ENCODE measurements at places on chromosomes 1 and 21. TPM values are rescaled to one million over a fixed set of nuclear protein-coding genes. Genes with fewer than 3 reads are reported as not detected.

SMYD3 gene
- total RNA-seq, result 10.7 TPM

- no peak for DNase-seq
These were observed 51.4 kb upstream of the SIM2 start for GRCh38 chr21:36647279-36648093.

LPAR3 gene
- total RNA-seq, result 0.18 TPM

MYBPH gene
- not detected for total RNA-seq

TMEM240 gene
- not detected for total RNA-seq

DNA sequence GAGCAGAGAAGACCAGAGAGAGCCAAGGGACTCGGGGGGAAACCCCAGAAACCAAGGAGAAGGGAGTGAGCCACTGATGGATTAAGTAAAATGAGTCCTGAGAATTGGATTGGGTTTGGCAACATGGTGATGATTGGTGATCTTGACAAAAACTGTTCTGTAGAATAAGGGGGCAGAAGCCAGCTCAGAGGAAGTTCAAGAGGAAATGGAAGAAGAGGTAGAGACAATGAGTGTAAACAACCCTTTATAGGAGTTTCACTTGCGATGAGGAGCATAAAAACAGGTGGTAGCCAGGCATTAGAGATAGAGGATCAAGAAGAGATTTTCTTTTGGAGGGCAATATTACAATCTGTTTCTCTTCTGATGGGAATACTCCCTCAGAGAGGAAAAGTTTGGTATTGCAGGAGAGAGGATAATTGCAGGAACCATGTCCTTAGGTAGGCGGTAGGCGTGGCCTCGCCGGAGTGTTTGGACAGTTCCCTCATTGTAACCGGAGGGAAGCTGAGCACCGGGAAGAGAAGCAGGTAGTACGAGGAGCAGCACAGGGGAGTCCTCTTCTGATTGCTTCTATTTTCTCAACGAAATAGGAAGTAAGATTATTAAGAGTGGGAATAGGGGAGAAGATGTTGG lies 68.4 kb upstream of the TENT5C start:
- DNase-seq, result no peak

GRCh38 chr1:175118375-175119367 lies 51.0 kb downstream of the TNN start:
- DNase-seq, result no peak

- no peak for DNase-seq
These were observed 4.2 kb downstream of the ADAMTS5 start for GRCh38 chr21:26962621-26963181.

NPHP4 gene
- 9.3 TPM for total RNA-seq

DNA sequence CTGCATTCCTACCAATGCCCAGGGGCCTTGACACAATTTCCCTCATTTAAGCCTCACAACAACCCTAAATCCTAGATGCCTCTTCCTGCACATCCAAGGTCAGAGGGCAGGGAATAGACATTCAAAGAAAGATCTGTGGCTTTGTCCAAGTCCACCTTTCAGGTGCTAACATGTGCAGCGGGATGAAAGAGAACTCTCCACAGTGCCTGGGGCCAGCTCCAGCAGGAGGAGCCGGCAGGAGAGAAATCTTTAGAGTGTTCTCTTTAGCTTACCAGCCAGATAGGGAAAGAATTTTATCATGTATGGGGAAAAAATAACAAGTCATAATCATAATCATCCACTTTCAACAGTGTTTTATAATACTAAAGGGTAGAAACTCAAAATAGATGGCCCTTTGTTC lies 319.7 kb downstream of the MATN1 start:
- DNase-seq, result no peak

DNA sequence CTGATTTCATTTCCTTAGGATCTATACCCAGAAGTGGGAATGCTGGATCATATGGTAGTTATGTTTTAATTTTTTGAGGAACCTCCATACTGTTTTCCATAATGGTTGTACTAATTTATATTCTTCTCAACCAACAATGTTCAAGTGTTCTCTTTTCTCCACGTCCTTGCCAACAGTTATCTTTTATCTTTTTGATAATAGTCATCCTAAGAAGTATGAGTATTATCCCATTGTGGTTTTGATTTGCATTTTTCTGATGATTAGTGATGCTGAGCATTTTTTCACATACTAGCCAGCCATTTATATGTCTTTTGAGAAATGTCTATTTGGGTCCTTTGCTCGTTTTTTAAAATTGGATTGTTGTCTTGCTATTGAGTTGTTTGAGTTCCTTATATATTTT lies 38.5 kb downstream of the ABCD3 start:
- no peak for DNase-seq

ITLN2 gene
- not detected for total RNA-seq

MYBPHL gene
- not detected for total RNA-seq

DNA sequence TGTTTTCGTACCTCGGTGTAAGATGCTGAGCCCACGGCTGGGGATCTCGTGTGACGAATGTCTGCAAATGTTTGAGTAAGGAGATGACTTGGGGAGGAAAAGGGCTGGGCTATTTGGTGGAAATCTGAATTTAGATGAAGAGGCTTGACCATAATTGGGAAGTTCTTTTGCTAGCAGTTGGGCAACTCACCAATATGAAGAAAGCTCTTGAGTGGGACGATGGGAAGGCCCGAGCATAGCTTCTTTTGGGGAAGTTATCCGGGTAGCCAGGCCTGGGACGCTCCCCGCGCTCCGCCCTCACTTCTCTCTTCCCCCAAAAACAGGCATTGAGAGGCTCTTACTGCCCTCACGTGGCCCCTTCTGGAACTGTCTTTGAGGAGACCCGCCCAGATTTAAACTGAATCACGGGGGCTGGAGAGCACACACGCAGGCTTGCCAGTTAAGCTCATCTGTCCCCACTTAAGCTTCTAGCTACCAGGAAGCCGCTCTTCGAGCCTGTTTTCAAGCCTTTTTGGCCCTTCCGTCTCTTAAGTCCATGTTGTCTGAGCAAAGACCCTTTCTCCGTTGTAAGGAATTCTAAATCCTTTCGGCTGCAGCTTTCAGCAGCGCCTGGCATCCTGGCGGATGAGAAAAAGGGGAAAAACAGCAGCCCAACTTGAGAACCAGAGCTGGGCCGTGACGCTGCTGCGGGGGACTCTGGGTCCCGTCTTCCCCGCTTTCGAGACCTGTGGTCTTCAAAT lies 93.1 kb downstream of the NID1 start:
- DNase-seq, result peak; percentile 88

OR2T35 gene
- not detected for total RNA-seq

DNA sequence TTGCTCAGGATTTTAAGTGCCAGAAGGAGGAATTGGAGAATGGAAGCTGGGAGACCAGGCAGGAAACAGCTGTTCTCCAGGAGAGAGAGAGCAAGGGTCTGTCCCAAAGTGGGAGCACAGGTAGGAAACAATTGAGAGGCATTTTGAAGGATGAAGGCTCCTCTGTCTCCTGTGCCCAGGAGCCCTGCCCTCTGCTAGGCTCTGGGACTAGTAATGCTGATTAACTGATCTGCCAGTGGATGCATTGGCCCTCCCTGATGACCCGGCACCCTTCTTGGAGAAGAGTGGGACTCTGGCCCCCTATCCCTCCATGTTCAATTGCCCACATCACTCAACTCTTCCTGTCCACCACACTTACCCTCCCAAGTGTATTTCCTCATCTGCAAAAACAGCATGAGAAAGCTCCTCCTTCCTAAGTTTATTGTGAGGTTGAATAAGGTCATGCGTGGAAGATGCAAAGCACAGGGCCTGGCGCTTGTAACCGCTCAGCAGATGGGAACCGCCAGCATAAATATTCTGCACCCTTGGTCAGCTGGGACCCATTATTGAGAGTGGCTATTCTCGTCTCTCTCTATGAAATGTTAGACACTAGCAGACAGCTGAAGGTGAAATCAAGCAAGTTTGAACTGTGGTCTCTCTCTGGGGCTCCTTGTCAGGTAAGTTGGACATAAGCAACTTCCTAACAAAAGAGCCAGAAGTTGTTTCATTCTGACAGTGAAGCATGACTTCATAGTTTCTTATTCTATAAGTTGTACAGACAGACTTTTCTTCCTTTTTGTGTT lies 63.0 kb upstream of the ANGPTL1 start:
- no peak for DNase-seq

KRTAP21-2 gene
- not detected for total RNA-seq

- DNase-seq, result no peak
These were observed 54.4 kb downstream of the SLC9A1 start for GRCh38 chr1:27100335-27101053.

DNA sequence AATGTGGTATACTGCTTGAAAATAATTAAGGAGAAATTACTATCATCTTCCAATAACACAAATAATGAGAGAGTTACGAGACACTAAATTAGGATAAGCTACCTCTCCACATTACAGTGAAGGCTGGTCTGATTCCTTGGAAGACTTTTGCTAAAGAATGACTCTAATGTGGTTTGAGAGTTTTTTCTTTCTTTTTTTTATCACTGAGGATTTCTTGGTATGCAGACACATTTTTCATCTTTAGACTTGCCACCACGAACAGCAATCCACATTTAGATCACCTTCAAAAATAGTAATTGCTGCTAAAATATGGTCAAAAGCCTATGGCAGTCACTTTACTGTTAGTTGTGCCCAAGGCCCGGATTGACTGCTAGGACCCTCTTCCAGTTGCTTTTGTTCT lies 16.6 kb upstream of the TMEM35B start:
- DNase-seq, result no peak

ADORA1 gene
- not detected for total RNA-seq

GRCh38 chr1:109513110-109513710 lies 3.7 kb upstream of the AMIGO1 start:
- no peak for DNase-seq

- DNase-seq, result no peak
These were observed 62.7 kb upstream of the NBL1 start for GRCh38 chr1:19581381-19581780.

GRCh38 chr1:193538680-193539079 lies 352.3 kb upstream of the B3GALT2 start:
- no peak for DNase-seq

NEGR1 gene
- total RNA-seq, result not detected

DNA sequence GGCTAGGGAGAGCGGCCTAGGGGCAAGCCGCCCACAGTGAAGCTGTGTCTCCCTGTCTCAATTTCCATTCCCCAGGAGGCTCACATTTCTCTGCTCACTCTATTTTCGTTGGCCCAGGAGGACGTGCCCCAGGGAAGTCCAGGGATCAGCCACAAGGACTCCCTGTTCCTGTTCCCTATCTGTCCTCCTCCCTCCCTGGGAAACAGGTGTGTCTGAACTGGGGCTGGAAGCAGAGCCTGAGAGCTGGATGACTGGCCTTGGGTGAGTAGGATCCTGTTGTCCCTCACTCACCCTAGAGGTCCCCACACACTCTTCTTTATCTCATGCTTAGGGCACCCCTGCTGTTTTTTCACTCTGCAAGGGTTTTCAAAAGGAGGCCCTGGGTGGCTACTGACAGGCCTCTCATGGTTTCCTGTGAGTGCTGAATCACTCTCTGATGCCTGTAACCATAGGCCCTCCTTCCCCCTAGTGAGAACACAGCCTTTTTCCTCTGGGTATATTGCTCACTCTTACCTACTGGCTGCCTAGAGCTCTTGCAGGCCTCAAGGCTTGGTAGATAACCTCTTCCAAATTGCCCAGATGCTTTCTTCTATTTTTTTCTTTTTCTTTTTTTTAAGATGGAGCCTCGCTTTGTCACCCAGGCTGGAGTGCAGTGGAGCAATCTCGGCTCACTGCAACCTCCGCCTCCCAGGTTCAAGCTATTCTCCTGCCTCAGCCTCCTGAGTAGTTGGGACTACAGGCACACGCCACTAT lies 3.3 kb upstream of the UTP11 start:
- no peak for DNase-seq

DNA sequence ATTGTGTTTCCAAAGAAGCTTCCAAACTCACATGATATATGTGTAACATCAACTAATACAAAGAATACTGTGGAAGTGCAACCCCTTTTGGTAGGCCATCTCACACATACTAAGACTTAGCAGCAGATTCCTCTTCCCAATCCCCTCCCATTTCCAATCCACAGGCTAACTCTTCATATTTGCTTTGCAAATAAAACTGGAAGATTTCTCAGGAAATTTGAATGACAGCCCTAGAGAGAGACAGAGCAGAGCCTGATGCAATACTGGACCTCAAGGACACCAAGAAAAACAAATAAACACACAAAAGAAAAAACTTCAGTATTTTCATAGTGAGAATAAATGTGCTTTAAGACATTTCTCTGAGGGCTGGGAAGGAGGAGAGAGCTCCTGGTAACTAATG lies 190.2 kb upstream of the BRINP3 start:
- no peak for DNase-seq

- DNase-seq, result no peak
These were observed 2.9 kb upstream of the MATN1 start for GRCh38 chr1:30726236-30726635.

- DNase-seq, result no peak
These were observed 24.6 kb downstream of the KIRREL1 start for GRCh38 chr1:158017800-158018595.

ERG gene
- total RNA-seq, result 0.18 TPM

DNA sequence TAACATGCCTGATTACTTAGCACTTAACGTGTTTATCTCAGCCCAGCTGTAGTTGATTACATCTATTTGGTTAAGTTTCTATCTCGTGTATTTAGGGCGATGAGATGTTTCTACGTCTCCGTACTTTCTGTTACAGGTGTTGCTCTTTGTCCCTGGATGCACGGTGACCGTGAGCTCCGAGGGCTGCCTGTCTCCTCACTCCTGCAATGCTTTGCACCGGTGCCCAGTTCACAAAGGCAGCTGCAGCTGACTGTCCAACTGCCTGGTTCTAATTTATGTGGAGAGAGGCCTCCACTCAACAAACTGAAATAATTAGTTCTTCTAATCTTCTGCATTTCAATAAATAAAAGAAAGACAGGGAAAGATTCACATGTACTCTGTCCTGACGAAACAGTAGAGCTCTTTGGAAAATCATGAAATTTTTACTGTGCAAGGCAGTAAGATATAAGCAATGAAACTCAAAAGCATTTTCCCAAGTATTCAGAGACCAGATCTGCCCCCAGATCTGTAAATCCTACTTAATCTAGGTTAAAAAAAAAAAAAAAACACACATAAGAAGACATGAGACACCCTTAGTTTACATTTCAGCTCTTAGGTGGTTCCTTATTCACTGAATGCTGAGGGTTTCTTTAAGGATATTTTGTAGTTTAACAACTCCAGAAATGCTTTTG lies 108.2 kb downstream of the TGFBR3 start:
- no peak for DNase-seq

- no peak for DNase-seq
These were observed 288.6 kb upstream of the USP24 start for GRCh38 chr1:55503663-55504305.

GRCh38 chr1:241553886-241554592 lies 21.9 kb downstream of the KMO start:
- no peak for DNase-seq

IL22RA1 gene
- 0.08 TPM for total RNA-seq

GRCh38 chr1:116907351-116907750 lies 2.4 kb upstream of the PTGFRN start:
- DNase-seq, result no peak

DNA sequence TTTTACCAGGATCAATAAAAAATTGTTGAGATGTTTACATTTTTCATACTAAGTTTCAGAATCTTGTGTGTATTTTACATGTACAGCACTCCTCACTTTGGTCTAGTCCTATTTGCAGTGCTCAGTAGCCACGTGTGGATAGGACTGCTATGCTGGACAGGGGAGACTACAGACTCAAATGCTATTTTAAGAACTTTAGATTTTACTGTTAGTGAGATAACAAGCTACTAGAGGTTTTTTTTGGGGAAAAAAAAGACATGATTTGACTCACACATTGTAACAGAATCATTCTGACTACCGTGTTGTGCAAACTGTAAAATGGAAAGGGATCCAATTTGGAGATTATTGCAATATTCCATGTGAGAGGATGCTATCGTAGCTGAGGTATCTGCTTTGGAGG lies 418.9 kb upstream of the PRMT6 start:
- no peak for DNase-seq

PCBP3 gene
- total RNA-seq, result 5.7 TPM
